ENCODE measurements at places on chromosomes 2 and 18.

- DNase-seq: no peak
Measured at GRCh38 chr2:115825912-115826311, 1383.5 kb downstream of the DPP10 start.

- DNase-seq: no peak
Measured at GRCh38 chr2:208386541-208386940, 20.1 kb upstream of the PTH2R start.

DNA sequence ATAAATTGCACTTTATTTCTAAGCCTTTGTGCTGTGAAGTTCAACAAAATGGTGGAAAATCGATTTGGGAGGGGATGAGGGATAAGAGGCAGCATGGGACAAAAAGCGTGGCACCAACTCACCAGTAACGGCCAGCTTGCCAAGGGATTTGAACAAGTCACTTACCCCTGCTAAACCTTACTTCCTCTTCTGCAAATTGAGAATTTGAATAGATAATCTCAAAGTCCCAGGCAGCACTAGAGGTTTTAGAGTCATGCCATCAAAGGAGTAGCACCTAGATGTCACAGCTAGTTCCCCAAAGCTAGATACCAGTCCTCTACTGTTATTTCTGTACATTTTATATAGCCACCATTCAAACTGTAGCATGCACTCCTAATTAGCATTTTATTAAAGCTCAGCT, 83.7 kb upstream of the VRK2 start:
- DNase-seq: no peak

DNA sequence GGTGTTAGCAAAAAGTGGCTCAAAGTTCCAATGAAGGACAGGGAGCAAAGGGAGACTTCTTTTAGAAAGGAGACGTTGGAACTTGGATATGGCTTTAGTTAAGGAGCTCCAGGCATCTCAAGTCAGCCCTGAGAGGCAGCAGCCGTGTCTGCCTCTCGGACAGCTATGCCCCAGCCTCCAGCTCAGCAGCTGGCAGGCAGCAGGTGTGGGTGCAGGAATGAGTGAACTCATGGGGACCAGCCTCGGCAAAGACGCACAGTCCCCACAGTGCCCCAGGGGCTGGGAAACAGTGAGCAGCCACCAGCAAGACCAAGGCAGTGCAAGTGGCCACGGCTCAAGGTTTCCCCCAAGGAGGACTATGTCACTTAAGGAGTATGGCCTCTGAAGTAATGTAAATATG, 1.6 kb upstream of the LRRFIP1 start:
- DNase-seq: no peak

GRCh38 chr2:100419915-100420314, 2.4 kb upstream of the CHST10 start:
- no peak for DNase-seq

GRCh38 chr2:213640738-213641425, 356.6 kb downstream of the SPAG16 start:
- no peak for DNase-seq

GRCh38 chr2:36469106-36469477, 113.5 kb downstream of the CRIM1 start:
- no peak for DNase-seq

DNA sequence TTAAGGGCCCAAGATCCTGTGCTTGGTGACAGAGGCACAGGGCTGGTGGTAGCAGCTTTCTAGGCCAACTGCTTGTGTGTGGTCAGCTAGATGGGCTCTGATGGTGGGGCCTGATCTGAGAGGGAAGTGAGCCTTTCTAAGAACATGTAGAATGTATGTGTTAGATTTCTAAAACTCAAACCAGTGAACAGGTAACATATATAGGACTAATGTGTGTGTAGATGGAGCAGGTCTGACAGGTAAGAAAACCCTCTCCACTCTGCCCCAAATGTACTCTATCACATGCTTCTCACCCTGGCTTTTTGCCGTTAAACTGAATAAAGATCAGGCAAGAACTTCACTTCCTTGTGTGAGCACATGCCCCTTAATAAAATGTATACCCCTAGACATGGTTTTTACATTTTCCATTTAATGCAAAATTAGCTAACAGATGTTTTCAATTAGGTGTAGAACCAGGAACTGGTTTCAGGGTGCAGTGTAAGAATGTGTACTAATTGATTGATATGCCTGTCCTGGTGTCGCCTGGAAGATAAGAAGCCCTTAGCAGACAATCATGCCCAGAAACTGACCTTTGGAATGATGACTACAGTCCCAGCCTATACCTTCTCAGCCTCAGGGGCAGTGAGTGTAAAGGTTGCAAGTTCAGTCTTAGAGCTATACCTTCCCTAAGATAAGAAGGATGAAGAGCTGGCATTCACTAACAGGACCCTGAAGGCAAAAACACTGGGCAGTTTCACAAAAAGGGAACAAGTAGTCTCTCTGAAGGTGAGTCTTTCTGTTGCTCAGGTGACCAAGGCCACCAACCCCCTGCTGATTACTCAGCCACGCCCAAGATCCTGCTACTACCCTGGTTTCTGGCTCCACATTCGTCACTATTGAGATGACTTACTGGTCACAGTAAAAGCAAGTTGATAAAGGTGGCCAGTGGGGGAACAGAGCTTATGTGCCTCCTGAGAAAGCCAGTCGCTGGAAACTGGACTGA, 71.2 kb downstream of the SPATS2L start:
- no peak for DNase-seq

DNA sequence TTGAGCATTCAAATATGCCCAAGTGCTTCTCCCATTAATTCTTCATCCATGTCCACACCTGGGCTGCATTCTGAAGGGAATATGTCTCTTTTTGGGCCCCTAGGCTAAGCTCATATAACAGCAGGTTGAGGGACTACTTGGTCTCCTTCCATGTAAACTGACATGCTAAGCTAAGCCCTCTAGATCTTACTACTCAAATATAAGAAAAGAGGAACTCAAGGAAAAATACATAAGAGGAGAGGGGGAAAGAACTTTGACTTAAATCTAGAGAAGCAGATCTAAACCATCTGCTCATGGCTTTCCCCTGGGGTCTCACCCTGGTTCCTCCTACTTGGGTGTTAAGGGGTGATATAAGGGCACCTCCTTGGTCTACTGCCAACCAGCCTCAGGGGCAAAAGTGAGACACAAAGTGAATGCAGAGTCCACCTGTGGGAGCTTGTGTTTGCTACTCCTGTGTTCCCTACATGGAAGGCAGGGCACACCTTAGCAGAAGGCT, 19.8 kb upstream of the NFU1 start:
- DNase-seq: no peak

GRCh38 chr2:16477648-16478047, 188.0 kb downstream of the CYRIA start:
- no peak for DNase-seq

DNA sequence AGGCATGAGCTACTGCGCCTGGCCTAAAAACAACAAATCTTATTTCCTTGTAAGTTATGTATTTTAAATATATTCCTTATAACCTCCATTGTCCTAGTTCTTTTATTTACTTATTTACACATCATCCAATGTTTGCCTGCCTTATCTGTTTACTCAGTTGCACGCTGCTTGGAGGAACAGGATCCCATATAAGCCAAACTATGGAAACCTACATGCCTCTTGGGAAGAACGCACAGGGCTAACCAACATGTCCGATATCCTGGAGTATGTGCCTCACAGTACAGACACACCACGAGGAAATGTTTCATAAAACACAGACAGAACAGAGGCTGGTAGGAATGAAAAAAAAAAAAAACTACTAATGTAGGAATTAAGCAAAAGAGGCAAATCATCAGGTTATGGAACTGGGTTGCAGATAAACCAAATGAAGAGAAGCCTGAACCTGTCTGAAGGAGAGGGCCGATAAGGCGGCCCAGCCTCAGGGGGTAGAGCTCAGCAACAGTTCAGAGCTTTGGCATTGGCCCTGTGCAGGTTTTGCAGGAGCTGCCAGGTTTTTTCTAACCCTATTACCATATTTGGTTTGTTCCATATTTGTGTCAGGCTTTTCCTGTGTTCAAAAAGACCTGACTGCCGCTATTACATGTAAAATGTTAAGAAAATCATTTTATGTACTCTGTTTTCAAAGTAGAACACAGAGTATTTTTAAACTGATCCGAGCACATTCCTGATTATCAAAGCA, 19.9 kb upstream of the SP3 start:
- DNase-seq: no peak

- no peak for DNase-seq
Measured at GRCh38 chr2:111061191-111061590, 59.5 kb upstream of the BCL2L11 start.

DNA sequence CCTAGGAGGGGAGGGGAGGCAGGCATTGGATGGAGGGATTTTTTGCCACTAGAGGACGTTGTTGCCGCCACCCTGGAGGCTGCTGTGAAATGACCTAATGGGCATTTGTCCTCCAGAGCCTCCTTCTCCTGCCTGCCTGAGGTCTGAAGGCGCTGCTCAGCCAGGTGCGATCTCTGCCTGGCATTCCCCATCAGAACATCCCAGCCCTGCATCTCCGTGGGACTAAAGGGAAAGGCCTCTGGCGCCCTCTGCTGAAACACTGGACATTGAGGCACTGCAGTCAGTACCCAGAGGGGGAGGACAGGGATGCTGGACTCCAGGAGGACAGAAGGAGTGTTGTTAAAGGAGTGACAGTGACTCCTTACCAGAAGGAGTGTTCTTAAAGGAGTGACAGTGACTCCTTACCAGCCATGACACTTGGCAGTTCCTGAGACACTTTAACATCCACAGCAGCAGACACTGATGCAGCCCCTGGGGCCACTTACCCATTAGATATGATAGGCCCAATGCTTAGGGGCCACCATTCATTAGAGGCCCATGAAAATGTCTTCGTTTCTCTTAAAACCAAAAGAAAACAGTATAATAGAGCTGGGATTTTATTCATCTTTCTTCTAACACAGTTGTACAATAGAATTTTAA, 17.0 kb downstream of the THNSL2 start:
- no peak for DNase-seq

DNA sequence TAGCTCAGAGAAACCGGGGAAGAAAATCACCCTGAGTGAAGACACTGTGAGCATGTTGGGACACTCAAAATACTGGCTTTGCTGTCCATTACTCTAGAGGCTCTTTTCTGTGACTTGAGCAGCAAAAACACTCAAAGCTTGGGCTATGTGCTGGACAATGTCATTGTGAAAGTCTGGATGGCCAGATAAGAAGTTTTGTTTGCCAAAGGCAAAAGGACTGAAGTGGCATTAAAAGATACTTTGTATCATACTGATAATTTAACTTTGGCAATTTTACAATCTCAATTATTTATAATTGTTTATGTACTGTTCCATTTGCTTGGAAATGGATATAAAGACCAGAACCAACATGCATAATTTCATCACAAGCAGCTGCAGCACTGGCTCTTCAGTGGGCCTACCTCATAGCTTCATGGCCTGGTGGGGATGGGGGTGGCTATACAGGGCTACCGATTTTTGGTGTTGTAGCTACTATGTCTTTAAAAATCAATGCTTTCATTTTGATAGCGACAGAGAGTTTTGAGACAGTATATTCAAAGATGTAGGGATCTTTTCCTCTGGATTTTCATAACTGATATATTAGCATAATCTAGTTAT, 51.1 kb downstream of the RBKS start:
- no peak for DNase-seq

GRCh38 chr2:232389327-232389726, 10.8 kb downstream of the ALPP start:
- DNase-seq: no peak

Data from stimulated activated CD4-positive, alpha-beta T cell treated with anti-CD3 and anti-CD28 coated beads, TNF-alpha, amount 100 ng/mL, for 24 hours (primary cell).